ENCODE measurements at places on chromosomes 11 and 22.

DNA sequence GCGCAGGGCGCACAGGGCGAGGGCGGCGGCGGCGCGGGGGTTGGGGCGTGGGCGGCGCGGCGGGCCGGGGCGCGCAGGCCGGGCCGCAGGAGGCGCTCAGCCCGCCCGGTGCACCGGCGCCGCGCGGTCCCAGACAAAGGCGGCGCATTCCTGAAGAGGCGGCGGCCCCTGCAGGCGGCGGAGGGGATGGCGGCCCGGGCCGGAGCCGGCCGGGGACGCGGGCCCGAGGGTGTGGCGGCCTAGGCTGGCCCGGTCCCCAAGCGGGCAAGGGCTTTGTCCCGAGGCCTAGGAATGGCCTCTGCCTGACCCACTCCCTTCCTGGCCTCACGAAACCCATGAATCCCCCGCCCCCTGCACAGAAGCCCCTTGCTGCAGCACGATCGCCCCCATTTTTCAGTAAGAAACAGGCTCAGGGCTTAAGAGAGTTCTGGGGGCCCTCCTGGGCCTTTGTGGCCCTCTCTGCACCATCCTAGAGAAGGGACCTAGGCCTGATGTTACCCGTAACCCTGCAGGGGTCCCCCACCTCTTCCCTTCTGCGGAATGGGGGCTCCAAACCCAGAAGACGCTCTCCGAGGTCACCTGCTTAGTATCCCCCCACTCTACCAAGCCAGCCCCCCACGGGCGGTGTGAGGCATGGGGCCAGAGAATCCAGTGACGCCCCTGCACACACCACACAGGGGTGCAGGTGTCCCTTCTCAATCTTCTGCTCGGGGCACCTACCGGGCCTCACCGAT lies at the start of gene RTN4R:
TSS of gene RTN4R (minus strand) at position 40 of the 734 bp plus-strand sequence. CDS start 226 bp downstream, outside the sequence.
- peak; percentile 76 for DNase-seq

GRCh38 chr11:130915603-130916237 lies 559 bp downstream of the SNX19 start:
- no peak for DNase-seq

- no peak for DNase-seq
These were observed 6.3 kb downstream of the FGF3 start for GRCh38 chr11:69812946-69813345.

GRCh38 chr11:12147827-12148226 lies 37.4 kb downstream of the MICAL2 start:
- DNase-seq, result no peak

DNA sequence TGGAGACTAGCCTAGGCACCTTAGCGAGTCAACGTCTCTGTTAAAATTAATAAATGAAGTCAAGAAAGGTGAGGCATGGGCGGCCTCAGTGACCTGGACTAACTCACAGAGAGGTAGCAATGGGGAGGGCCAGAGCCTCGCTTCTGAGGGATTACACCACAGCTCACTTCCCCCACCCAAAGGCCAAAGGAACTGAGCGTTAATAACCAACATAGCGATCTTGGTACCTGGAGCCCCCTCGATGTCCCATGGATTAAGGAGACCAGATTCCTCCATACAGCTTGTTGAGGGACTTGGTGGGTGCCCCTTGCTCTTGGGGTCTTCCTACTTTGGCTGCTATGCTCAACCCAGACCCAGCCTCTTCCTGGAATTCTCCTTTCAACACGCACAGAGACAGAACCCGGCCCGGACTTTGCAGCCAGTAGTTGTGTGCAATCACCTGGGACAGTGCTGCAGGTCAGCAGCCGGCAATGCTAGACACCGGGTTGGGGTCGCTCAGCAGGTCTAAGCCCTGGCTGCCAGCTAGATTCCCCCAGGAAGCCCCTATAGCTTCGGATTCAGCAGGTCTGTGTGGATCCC lies 70.6 kb downstream of the BCR start:
- no peak for DNase-seq

DNA sequence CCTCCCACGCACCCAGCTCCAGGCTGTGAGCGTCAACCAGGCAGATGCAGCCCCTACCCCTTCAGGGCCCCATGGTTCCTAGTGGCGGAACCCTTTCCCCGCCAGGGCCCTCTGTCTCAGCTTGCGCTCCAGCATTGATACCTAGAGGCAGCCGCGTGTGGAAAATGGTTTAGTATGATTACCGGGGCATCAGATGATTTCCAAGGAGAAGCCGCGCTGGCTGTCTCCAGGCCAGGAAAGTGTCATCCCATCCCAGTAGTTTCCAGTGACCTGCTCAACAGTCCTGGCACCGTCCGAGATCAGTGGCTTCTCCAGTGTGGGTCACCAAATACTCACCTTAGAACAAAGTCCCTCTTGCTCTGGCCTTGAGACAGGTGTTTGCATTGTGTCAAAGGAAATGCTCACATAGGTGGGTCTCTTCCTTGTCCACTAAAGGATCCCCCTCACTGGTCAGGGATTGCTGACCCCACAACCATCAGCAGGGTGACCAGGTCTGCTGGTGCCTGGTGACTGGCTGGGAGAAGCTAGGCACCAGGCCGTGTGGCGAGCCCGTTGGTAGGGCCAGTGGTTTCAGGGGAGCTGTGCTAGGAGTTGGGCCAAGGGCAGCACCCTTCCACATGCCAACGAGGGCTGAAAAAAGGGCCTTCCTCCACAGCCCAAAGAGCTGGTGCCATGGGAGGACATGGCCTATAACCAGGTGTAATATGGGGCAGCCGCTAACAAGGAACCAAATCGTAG lies 109.4 kb downstream of the MORC2 start:
- DNase-seq, result no peak

- no peak for DNase-seq
These were observed 58.2 kb downstream of the COMMD9 start for GRCh38 chr11:36230779-36231699.

DNA sequence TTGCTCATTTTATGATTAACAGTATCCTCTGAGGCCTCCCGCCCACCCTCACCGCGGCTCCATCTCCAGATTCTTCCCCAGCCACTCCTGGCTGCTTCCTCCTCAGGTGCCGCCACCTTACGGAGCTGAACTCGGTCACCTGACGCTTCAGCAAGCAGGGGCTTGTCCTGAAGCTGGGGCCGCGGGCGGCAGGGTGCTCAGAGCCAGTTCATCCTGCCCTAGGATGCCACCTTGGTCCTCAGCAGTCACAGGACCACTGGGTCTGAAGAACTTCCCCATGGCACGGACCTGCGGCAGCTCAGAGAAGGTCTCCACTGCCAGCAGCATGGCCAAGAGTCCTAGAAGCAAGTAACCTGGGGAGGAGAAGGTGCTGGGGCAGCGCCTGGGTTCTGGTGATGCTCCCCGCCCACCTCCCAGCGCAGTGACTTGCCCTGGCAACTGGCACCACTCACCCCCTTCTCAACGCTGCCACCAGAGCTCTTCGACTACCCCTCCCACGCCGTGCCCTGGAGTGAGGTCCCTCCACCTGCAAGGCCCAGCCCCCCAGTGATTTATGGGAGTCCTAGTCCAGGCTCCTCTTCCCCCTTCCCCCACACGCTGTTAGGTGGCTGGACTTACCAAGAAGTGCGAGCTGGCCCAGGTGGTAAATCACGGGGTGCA lies 2.6 kb downstream of the KCNK7 start:
- no peak for DNase-seq

- DNase-seq, result no peak
These were observed 341.1 kb upstream of the B3GAT1 start for GRCh38 chr11:134752964-134753770.

GRCh38 chr11:48020092-48020755 lies 39.9 kb downstream of the PTPRJ start:
- DNase-seq, result peak; percentile 66

DNA sequence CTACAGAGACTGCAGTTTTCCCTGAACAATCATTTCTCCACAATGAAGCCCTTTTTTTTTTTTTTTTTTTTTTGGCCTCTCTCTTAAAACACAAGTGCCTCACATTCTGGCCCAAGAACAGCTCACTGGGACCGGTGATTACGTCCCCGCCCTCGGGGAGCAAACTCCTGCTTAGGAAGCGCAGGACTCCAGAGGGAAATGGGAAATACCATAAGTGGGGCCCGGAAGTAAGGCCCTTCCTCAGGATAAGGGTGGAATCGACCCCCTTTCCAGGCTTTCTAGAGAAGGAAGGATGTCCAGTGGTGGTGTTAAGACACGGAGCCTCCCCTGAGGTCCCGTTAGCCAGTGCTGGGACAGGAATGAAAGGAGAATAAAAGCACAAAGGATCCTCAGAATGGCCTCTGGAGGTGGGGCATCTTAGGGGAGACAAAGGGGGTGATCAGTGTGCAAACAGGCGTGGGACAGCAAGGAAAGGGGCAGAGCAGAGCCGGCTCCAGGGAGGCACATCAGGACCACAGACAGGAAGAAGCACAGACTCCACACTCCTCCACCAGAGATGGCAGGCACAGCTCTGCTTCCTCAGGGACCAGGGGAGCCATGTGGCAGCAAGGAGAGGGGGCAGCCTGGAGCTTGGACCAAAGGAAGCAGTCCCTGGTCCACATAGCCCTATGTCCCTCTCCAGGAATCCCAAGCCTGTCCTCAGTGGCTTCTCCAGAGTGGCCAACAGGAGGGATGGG lies 61.3 kb downstream of the CHST1 start:
- DNase-seq, result no peak

Measured in activated T-cell treated with anti-CD3 and anti-CD28 coated beads, Interleukin-2, amount 50 U/mL, for 72 hours (primary cell).